ENCODE measurements at places on chromosomes 3 and 15.

- no peak for DNase-seq
Observed at GRCh38 chr3:13124631-13125030, 51.4 kb upstream of the IQSEC1 start.

GRCh38 chr3:4306860-4307259 is 3.7 kb downstream of the SETMAR start:
- no peak for DNase-seq

GRCh38 chr3:44992555-44993470 is 16.8 kb downstream of the EXOSC7 start:
- no peak for DNase-seq

GRCh38 chr3:188092648-188093047 is 61.3 kb upstream of the LPP start:
- no peak for DNase-seq

DNA sequence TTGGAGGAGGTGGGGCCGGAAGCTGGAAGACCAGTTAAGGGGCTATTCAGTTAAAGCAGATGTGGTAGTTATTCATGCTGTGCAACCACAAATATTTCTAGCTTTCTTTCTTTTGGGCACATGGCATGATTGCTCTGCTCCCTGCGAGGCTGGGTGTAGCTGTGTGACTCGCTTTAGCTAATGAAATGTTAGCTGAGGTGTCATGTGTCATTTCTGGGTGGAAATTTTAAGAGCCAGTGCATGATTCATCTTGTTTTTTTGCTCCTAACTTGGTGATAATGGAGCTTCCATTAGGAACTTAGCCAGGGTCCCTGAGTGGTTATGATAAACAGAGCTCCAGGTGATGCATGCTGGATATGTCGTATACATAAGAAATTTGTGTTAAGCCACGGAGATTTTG is 300.6 kb downstream of the SATB1 start:
- no peak for DNase-seq

- no peak for DNase-seq
Observed at GRCh38 chr3:40422861-40423260, 34.3 kb upstream of the RPL14 start.

DNA sequence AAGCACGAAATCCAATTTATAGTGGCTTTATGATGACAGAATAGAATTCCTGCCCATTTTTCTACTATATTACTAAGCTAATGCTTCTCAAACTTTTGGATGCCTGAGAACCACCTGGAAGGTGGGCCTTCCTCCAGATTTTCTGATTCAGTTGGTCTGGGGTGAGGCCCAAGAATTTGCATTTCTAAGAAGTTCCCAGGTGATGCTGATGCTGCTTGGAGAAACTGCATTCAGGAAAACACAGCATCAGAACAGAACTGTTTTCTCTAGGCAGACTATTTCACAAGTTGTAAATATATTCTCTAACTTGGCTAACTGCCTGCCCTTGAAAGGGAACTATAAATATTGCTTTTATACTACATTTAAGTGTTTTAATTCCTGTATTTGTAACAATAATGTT is 644.9 kb upstream of the DPPA4 start:
- DNase-seq = no peak

Data from GM12864 (cell line).